T-helper 1 cell (primary cell): ENCODE measurements at places on chromosomes 1 and 21.

- DNase-seq: no peak
Observed at GRCh38 chr21:36126621-36127110, 8.2 kb upstream of the CBR3 start.

GRCh38 chr1:170095976-170096748 lies 21.7 kb upstream of the KIFAP3 start:
- no peak for DNase-seq

DNA sequence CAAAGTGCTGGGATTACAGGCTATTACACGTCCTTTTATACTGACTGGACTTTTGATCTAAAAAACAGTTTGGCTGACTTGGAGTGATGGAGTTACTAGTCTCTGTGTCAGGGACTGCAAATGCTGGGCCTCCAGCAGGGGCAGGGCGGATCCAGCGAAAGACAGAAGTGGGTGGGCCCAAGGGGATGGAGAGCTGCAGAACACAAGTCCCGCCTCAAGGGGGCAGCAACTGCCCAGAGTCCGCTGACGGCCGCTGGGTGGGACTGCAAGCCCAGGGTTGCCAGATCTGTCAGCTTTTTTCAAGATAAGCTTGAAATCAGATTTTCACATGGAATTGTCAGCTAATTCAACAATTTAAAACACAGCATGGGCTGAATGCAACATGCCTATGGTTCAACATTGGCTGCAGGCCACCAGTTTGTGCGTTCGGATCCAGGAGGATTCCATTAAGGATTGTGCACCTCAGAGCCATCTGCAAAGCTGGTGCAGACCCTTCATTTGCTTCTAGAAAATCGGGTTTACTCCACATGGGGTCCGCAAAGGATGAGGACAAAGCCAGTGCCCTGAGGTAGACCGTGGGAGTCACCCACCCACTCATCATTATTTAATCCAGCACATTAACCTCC lies 10.7 kb downstream of the STMN1 start:
- DNase-seq: peak; percentile 83

DNA sequence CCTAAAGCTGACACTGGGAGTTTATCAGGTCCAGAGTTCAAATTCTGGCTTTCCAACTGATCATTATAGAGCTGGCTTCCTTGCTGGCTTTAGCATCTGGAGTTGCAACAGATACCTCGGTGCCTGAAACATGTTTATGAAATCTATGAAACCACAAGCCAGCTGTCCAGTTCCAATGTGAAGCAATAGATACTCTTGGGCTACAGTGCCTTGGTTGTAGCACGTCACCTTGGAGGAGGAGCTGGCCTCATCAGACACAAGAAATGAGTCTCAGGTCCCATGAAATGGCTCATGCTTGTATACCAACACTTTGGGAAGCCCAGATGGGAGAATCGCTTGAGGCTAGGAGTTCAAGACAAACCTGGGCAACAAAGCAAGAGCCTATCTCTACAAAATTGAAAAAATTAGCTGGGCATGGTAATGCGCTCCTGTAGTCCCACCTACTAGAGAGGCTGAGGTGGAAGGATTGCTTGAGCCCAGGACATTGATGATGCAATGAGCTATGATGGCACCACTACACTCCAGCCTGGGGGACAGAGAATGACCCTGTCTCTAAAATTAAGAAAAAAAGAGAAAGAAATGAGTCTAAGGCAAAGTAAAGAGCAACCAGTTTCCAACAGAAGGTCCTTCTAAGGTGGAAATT lies 132.5 kb upstream of the ZNF648 start:
- DNase-seq: no peak

DNA sequence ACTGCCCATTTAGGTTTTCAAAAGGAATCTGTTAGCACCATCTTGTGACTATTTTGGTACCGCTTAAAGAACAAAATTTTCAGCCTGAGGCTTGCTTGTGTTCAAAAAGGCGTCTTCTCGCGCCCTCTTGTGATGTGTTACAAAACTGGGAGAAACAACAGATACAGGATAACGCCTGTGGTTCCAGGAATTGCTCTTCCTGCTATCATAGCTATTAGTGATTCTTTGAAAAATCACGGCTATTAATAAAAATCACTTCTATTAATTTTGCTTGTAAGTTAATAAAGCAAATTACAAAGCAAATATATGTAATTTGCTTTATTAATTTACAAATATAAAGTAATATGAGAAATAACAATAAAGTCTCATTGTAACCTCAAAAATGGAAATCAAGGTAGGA lies 82.2 kb upstream of the ABCD3 start:
- DNase-seq: no peak

GRCh38 chr1:85296980-85297379 lies 20.5 kb upstream of the BCL10 start:
- DNase-seq: no peak

DNA sequence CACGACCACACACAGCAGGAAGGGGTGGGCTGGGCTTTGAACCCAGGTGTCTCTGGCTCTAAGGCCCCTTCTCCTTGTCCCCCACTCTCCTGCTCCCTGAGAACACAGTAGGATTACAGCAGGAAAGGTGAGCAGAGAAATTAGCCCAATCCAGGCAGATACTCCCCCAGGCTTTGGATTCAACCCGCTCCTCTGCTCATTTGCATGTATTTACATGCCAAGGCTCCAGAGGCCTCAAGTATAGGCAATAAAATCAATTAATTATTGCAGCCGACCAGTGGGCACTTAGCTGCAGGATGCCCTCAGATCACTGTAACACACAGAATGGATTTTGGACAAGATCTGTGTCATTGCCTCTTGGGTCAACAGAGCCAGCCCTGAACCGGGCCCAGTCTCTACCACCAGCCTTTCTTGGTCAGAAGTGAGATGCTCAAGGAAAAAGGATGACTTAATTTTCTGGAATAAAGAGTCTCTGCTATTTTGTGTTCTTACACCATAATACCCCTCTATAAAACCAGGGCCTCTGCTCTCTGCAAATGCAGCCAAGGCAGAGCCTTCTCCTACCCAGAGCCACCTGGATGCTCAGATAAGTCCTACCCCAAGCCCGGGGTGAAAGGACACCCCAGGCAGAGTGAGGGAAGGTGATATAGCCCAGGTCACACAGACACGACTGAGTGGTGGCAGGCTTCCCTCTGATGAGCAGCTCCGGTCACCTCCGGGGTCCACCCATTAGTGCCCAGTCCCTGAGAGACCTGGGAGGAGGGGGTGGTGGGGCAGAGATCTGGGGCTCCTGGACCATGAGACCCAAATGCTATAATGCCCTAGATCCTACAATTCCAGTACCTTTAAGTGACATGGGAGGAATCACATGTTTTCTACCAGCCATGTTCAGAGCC lies 28.9 kb downstream of the MATN1 start:
- DNase-seq: no peak

DNA sequence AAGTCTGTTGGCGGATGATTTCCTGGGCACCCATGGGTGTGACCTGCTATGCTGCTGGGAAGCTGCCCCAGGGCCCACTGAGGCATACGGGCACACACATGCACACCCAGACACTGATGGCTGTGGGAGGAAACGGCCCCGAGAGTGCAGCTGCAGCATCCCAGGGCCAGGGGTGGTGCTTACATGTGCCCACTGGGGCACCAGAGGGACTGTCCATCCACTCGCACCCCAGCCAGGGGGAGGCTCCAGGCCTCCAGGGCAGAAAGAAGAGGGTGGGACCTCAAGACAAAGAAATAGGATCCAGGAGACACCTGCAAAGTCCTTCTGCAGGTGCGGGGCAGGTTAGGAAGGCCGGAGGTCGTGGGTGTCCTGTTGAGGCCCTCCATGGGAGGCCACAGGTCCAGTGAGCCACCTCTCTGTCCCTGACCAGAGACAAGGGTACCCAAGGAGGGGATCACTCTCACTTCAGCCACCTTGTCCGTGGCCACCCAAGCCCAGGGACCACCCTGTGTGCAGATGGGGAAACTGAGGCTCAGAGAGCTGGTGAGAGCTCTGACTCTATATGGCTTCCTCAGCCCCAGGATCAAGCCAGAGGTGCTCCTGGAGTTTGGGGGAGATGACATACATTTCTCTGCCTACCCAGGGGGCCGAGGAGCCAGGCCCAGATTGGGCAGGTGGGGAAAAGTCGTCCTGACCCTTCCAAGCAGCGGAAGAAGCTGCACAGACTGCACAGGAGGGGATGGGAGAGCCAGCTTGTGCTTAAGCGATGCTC lies 57.1 kb downstream of the WNT9A start:
- DNase-seq: no peak

GRCh38 chr1:53737648-53738204 lies 1.2 kb downstream of the GLIS1 start:
- DNase-seq: no peak

DNA sequence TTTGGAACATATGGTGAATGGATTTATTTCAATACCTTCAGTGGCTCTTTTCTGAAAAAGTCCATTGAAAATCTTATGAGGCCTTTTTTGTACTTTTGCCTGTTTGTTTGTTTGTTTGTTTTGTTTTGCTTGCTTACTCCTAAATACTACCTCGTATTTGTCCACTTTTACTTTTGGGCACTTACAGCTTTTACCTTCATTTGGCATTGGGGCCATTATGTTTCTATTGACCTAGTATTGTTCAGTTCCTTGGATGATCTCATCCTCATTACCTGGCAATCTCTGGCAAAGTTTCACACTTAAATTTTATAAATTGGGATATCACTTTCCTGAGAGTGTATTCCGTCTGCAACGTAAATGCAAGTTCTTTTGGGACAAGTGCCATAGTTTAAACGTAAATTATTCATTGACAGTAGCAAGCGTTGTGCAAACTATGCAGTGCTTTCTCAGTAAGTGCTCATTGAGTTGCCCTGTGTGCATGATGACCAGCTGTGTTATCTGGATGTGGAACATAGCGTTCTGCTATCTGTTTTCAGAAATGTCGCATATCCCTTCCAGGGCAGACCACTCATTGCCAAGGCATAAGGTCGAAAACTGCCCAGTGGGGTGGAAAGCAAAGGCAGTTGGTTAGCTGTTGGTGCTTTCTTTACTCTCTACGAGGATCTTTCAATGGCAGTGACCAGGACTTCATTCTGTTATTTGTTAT lies 51.1 kb downstream of the LRRC8D start:
- DNase-seq: no peak

DNA sequence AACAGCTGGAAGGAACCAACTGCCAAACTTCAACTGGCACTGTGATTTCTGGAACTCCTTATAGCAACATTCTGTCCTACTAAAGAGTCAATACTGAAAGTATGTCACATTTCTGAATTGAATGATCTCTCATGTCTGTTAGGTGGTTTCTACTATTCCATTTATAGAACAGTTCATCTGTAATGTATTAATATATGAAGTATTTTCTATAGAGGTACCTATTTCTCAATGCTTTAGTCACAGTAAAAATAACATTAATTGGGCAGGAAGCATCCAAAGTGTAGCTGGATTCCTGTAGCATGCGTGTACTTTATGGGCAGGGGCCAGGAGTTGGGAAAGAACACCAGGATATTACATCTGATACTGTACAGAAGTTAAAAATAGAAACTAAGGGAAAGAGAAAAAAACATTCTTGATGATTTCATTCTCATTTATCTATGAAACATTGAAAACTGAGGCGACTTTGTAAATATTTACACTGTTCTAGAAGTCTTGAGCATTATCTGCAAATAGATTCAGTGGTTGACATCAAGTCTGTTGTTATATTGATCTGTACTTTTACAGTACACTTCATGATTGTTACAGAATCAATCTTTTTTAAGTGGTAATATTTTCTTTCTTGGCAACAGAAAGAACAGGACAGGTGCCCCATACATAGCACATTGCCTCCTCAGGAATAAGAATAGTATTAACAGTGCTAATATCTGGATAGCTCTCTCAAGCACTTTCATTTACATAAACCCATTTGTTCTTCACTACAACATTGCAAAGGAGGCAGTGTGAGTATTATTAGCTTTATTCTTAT lies 6.2 kb upstream of the ZNF281 start:
- DNase-seq: no peak

GRCh38 chr1:35560256-35561225 lies 2.9 kb downstream of the NCDN start:
- no peak for DNase-seq

- DNase-seq: no peak
Observed at GRCh38 chr21:21897275-21897883, 899.2 kb downstream of the NCAM2 start.

- DNase-seq: no peak
Observed at GRCh38 chr1:5770981-5771765, 221.1 kb downstream of the NPHP4 start.

DNA sequence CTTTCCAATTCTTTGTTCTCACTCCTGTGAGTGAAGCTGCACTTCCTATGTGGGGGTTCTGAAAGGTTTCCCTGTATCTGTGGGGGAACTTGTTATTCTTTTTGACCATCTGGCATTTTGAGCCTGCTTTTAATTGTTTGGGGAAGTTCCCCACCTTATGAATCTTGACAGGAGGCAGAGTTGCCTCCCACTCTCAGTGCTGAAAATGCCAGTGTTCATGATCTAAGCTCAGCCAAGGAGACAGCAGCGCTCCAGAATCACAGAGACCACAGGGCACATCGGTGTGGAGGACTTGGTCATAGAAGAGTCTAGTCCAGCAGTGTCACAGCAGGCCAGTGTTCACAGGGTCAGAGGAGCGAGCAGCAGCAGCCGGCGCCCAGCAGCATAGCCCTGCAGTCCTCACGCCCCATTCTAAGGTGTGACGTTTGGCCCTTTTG lies 63.8 kb upstream of the PRDX6 start:
- DNase-seq: no peak

DNA sequence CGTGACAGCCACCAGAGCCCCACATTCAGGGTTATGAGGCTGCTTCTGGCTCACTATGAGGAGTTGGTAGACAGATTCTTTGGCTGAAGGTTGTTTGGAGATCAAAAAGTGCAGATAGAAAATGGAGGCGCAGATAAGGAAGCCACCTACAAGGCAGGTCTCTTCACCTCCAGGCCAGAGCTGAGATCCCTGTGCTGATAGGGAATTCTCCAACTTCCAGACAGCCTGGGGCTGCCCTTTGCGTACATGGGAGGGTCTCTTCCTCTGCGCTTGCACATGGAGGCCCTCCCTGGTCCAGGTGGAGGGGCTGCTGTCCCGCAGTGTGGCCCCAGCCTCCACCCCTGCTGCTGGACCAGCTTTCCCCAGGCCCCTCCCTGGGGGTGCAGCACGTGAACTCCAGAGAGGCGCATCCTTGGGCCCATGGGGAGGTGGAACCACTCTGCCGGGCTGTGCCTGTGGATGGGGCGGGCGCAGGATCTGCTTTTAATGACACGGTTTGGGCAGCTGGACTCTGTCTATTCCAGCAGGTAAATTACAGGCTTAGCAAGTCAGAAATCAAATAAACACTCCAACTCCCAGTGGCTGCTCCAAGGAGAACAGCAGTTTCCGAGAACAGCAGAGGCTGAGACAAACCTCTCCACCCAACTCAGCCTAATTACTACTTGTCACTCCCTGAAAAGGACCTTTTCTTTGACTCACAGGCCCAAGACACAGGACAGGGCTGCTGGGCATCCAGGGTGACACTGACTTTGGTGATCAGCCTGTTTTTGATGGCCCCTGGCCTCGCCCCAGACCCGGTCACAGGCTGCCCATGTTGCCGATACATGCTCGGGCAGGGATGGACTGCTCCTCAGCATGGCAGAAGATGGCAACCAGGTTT lies 12.4 kb downstream of the OXCT2 start:
- DNase-seq: no peak
